WTC11 (cell line): ENCODE measurements at places on chromosomes 2 and 18. TPM values are rescaled to one million over a fixed set of nuclear protein-coding genes. Genes with fewer than 3 reads are reported as not detected.
A peak's percentile ranks its signal among the peaks of the same experiment; 100 is the strongest.

- peak; percentile 72 for DNase-seq
These were observed 43.4 kb upstream of the MTCL1 start for GRCh38 chr18:8661754-8662559.

The GPR55 gene
- total RNA-seq: not detected in 3 replicates

- DNase-seq: no peak
These were observed 31.0 kb upstream of the GREB1 start for GRCh38 chr2:11502740-11503292.

GRCh38 chr2:72971036-72971435, 53.7 kb downstream of the EMX1 start:
- DNase-seq: no peak

DNA sequence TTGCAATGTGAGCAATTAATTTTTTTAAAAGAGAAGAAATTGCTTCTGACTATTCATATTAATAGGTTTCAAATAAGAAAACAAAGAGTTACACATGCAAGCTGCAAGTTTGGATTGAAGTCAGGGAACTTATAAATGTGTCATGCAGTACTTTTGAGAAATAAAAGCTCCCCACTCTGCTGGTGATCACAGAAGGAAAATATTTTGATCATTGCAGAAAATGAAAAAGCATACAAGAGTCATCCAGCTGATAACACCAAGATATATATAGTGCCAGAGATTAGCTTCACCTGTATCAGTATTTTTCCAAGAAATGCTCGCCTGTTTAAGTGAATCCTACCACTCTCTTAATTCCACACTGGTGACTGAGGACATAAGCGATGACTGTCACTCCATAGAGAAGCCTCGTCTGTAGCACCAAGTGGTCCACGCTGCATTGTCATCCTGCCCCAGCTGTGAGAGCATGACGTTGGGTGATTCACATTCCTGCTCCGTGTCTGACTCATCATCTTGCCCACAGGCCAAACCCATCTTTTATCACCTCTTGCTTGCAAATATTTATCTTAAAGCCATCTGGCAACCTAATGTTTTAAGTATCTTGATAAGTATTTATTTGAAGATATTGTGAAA, 178.0 kb downstream of the ASXL3 start:
- no peak for DNase-seq

GRCh38 chr2:138910427-138910826, 130.2 kb upstream of the NXPH2 start:
- DNase-seq: no peak

The EIF2B4 gene
- 46.6 to 53.6 TPM (median 49.1 TPM) in 3 replicates for total RNA-seq

DNA sequence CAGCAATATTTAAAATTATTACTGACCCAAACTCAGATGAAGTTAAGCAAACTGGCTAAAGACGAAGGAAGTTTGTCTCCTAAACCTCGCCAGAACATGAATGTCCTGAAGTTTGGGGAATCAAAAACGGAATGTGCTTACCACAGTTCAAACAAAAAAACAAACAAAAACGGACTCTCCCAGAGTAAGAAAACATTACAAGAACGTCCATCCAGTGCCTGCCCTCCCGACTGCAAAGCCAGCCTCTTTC, 1.1 kb downstream of the KANSL1L start:
- DNase-seq: no peak

GRCh38 chr2:148110184-148110583, 89.3 kb downstream of the MBD5 start:
- DNase-seq: no peak

DNA sequence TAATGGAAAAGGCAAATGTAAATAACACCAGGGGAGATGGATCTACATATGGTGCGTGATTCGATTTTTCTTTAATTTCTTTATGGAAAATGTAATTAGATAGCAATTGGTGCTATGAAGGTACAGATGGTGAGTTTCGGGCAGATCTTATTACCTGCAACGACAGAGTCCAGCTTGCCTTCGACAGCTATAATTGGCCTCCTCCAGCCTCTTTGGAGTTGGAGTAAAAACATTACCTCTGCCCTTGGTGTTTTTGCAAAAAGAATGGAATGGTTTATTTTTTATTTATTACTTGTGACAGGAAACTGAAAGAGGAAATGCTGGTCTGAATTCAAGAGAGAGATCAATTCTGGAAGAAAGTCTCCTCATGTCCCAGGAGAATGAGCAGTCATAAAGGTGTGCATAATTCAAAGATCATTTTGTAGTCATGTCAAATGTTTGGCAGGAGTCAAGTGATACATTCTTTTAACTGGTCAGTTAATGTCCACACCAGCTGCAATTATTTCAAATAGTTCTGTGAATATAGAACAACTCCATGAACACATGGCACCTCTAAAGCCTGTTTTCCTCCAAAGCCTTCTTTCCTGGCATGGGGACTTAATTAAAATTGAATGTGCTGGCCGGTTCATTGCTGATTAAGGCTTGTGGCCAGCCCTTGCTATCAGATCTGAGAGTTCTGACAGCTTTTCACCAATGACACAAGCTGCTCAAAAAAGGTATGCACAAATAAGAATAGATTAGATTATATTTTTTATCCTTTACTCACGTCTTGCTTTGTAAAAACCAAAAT, 46.9 kb upstream of the KCNH7 start:
- no peak for DNase-seq

- DNase-seq: no peak
These were observed 19.8 kb upstream of the NFU1 start for GRCh38 chr2:69456950-69457445.

- DNase-seq: no peak
These were observed 144.7 kb upstream of the NFATC1 start for GRCh38 chr18:79251021-79251420.

GRCh38 chr2:54386585-54386984, 69.5 kb upstream of the SPTBN1 start:
- no peak for DNase-seq

DNA sequence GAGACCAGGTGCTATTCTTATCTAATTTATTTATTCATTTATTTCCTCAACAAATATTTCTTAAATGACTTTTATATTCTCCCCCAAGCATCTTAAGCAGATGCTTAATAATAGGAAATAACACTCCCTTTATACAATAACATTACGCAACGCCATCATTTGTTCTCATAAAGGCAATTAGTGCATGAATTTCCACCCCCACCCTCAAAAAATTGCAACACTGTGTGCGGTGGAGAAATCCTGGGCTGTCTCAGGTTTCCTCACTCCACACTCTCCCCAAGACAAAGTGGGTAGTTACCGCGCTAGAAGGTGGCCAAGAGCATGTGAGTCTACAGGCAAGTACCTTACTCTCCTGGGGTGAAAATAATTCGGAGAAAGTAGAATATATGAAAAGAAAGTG, 37.0 kb upstream of the CTDP1 start:
- DNase-seq: no peak

GRCh38 chr18:44537526-44537925, 143.2 kb upstream of the SETBP1 start:
- no peak for DNase-seq

The VWA3B gene
- total RNA-seq: not detected in 3 replicates

The CYBRD1 gene
- 5.9 to 7.9 TPM (median 7.2 TPM) in 3 replicates for total RNA-seq

- no peak for DNase-seq
These were observed 127.2 kb downstream of the LRRTM4 start for GRCh38 chr2:77395011-77395410.

GRCh38 chr2:223894009-223894408, 51.1 kb downstream of the WDFY1 start:
- no peak for DNase-seq

GRCh38 chr2:175027755-175028154, 22.6 kb upstream of the CHN1 start:
- no peak for DNase-seq

DNA sequence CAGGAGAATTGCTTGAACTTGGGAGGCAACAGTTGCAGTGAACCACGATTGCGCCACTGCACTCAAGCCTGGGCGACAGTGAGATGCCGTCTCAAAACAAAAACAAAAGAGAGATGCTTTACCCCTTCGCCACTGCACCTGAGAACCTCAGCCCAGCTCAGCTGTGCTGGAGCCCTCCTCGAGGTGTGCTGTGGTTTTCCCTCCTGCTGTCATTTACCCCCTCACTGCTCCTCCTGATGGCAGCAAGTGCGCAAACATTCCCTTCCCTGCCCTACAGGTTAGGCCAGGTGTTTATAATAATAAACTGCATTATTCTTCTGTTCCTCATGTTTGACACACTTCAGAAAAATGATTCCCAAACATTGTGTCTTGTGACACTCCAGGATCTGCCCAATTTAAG, 8.4 kb downstream of the FBXO36 start:
- DNase-seq: no peak

DNA sequence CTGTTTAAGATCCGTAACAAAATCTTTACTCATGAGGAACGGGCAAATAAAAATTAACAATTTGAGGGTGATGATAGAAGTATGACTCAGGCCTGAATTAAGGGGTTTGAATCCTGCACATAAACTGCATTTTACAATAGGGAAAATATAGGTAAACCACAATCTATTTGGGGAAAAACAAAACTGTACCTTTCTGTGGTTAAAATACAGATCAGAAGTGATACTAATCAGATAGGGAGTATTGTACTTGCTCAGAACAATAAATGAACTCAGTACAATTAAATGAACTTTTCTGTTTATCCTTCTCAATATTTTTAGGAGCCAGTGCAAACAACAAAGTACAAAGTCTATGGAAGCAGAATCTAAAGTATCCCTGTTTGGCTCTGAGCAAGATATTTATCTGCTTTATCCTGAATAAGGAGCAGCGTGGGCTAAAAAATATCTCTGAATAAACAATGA, 287.3 kb downstream of the ZNF385B start:
- no peak for DNase-seq

The ALPI gene
- not detected in 3 replicates for total RNA-seq

- no peak for DNase-seq
These were observed 6.8 kb upstream of the SLC1A4 start for GRCh38 chr2:64982311-64982857.

DNA sequence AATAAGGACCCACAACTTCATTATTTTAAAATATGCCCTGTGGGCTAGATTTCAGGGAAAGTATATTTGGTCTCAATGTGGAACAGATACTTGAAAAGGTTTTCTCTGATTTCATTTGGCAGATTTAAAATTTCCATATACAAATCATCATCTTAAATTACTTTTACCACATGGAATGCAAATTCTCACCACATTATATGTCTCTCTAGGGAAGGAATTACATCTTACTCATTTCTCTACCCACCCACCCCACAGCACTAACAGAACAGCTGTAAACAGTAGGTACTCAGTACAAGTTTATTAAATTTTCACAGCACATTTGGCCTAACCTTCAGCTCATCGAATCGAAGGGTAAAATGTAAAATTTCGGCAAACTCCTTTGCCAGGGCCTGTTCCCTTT, 104.0 kb downstream of the CYRIA start:
- no peak for DNase-seq

GRCh38 chr2:14219306-14219705, 413.2 kb upstream of the LRATD1 start:
- DNase-seq: no peak

DNA sequence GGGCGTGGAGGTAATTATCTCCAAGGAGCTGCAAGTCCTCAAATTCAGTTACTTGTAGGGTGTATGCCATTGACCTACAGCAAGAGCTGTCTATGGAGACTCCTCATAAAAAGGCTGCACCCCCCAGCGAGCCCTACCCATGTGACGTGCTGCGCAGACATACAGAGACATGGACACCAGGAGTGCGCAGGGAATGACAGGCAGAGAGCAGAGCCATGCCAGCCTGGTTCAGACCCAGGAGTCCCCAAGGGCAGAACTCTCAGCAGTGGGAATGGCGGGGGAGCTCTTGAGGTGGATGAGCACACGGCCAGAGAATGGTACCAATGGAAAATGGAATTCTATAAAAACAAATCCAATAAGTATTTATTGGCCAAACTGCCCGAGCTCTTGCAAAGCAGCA, 310.1 kb downstream of the MYCN start:
- DNase-seq: no peak
